ENCODE measurements at places on chromosomes 12 and 14.

- DNase-seq: no peak
These were observed 32.8 kb downstream of the GALC start for GRCh38 chr14:87960013-87960787.

DNA sequence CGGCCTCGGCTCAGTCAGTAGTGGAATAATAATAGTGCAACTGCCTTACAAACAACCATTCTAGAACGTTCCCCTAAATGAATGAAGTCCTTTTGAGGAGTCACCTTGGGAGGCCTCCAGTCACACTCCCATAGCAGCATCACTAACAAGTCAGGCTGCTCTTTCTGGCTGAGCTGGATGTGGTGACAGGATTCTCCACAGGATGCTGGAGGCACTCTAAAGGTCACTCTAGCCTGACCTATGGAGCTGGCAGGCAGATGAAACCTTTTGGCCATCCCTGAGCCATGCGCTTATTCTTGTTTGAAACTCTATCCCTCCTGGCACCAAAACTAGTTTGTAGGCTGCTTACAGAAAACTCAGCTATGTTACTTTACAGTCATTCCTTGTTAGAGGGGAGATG lies 17.9 kb upstream of the TFCP2 start:
- DNase-seq: no peak

DNA sequence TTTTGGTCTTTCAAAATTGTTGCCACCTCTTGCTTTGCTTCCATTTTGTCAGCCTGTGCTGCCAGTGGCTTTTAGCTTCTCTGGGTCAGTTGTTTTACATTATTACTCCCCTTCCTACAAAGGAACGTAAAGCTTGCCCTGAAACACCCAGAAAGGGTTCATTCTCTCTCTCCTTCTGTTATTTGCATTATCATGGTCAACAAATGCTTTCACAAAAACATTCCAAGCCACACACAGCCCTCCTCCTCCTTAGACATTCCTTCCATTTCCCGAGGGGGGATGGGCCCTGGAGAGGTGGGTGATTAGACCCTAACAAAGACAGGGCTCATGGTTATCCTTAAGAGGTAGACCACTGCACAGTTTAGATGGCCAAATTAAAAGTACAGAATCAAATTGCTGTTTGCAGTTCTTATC lies 60.4 kb upstream of the SINHCAF start:
- DNase-seq: no peak

DNA sequence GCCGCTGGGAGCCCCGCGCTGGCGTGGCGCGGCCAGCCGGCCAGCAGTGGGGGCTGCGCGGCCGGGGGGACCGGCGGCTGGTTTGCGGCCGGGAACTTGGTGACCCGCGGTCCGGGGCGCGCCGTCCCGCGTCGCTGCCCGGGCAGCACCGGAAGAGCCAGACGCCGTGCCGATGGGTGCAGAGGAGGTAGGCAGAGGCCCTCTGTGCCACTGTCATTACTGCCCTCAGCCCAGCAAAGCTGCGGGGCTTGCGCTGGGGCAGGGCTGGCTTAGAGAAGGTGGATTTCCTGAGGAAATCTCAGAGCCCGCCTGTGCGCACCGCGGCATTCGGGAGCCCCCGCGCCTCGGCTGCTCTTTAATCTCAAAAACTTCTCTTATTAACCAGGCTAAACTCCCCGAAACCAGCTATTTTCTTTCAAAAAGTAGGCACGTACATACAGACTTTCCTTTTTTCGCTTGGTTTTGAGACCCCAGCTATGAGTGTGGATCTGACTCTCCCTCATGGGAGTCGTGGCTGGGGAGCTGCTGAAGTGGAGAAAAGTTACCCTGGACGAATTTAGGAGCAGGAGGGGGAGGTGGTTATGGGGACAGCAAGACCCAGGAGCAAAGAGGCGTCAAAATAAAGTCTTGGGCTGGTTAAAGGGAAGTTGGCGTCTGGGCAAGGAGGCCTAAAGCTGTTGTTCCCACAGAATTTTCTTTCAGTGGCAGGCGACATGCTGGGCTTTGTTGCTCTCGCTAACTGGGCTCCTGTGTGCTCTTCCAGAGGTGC lies 802 bp downstream of the SUSD6 start:
- DNase-seq: peak; percentile 11

GRCh38 chr14:60720962-60721325 lies 3.2 kb downstream of the SIX4 start:
- no peak for DNase-seq

GRCh38 chr12:77489331-77489970 lies 341.2 kb upstream of the NAV3 start:
- DNase-seq: no peak

DNA sequence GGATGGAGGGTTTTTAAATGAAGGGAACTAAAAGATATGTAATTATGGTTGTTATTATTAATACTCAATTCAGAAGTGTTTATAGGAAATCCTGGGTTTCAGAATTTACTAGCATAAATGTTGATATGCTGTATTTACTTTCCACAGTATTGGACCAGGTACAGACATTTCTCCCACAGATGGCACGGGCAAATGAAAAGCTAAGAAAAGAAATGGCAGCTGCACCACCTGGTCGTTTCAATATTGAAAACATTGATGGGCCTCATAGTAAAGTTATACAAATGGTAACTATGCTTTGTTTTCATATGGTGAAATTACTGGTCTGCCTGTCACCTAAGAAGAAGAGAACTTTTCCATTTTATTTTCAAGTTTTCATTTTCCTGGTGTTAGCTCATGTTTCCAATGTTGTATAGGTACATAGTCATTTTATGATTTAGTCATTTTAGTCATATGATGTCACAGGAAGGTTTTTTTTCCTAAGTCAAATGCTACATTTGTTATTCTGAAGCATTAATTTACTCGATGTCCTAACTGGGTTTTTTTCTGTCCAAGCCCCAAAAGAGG lies 5.5 kb downstream of the NOPCHAP1 start:
- no peak for DNase-seq

DNA sequence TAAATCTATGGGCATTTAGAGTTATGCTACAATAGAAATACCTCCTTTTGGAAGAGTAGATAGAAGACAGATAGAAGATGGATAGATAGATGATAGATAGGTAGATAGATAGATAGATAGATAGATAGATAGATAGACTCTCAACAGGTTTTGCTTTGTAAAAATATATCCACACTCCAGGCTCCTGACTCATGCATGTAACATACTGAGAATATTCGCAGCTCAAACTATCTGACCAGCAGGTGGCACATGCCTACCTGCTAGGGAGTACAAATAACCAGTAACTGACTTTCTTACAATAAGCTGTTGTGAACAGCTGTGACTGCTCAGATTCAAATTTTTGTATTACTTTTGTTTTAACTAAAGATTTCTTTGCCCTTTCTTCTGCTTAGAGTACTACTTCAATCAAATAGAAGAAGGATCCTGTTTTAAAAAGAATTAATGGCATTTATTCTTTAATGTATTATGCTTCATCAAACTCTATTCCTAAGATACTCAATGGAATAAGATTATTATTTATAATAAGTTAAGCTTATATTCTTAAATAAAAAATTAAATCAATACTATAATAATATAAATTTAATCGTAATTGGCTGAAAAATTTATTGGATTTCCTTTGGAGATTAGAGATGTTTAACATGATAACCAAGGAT lies 15.8 kb upstream of the CPNE8 start:
- DNase-seq: peak; percentile 72

DNA sequence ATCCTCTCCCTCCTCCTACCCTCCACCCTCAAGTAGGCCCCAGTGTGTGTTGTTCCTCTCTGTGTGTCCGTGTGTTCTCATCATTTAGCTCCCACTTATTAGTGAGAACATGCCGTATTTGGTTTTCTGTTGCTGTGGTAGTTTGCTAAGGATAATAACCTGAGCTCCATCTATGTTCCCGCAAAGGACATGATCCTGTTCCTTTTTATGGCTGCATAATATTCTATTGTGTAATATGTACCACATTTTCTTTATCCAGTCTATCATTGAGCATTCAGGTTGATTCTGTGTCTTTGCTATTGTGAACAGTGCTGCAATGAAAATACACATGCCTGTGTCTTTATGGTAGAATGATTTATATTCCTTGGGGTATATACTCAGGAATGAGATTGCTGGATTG lies 30.5 kb downstream of the JDP2 start:
- no peak for DNase-seq

- peak; percentile 74 for DNase-seq
These were observed 8.9 kb downstream of the AJUBA start for GRCh38 chr14:22973217-22974032.

DNA sequence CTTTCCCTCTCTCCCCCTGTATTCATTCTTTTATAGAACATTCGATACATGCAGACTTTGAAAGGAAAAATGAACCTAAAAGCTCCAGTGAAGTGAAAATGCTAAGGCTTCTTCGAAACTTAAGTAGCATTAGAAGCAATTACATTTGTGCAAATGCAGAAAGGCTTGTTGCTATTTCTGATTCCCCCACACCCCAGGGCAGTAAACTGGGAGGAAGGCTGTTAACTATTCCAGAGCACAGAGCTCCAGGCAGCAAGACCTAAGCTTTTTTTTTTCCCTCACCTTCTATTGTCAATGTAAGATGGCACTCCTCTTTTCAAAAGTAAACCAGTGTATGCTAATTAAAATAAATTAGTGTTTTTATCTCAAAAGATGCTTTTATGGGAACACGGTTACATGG lies 448.9 kb upstream of the TBX3 start:
- DNase-seq: no peak

GRCh38 chr12:6376870-6377666 lies 1.7 kb upstream of the SCNN1A start:
- no peak for DNase-seq

GRCh38 chr14:61178226-61179060 lies 102.7 kb downstream of the TMEM30B start:
- DNase-seq: peak; percentile 98

DNA sequence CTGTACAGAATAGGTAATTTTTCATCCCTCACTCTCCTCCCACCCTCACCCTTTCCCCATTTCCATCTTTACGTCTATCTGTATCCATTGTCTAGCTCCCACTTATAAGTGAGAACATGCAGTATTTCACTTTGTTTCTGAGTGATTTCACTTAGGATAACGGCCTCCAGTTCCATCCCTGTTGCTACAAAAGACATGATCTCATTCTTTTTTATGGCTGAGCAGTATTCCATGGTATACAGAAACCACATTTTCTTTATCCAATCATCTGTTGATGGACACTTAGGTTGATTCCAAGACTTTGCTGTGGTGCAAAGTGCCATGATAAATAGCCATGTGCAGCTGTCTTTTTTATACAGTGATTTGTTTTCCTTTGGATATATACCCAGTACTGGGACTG lies 16.4 kb downstream of the EEA1 start:
- DNase-seq: no peak

DNA sequence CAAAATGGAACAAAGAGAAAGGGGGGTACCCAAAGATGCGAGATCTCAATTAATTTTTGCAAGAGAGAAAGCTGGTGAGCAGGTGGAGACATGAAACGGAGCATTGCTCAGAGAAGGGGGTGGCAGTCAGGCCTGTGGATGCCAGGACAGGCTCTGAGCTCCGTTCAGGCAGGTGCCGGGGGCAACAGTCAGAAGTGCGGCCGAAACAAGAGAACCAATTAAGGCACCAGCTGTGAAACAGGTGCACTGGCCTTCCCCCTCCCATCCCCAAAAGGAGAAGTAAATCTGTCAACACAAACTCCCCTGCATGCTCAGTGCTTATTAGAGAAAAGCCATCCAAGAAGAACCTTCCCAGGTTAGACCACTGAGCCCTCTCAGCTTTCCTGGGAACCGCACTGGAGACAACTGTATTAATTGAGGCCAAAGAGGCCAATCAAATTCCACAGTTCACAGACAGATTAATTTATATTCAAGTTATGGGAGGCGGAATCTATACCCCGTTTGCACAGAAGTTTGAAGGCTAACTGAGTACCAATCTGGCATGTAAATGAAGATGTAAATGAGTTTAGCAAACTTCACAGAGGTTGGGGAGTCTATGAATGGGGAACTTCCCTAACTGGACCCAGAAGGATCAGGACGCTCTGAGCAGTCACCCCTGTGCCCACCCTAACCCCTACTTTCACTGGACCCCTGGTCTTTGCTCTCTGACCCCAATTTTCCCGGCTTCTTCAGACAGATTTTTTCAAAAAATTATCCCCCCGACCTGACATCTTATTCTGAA lies 20.9 kb downstream of the OAS2 start:
- no peak for DNase-seq

DNA sequence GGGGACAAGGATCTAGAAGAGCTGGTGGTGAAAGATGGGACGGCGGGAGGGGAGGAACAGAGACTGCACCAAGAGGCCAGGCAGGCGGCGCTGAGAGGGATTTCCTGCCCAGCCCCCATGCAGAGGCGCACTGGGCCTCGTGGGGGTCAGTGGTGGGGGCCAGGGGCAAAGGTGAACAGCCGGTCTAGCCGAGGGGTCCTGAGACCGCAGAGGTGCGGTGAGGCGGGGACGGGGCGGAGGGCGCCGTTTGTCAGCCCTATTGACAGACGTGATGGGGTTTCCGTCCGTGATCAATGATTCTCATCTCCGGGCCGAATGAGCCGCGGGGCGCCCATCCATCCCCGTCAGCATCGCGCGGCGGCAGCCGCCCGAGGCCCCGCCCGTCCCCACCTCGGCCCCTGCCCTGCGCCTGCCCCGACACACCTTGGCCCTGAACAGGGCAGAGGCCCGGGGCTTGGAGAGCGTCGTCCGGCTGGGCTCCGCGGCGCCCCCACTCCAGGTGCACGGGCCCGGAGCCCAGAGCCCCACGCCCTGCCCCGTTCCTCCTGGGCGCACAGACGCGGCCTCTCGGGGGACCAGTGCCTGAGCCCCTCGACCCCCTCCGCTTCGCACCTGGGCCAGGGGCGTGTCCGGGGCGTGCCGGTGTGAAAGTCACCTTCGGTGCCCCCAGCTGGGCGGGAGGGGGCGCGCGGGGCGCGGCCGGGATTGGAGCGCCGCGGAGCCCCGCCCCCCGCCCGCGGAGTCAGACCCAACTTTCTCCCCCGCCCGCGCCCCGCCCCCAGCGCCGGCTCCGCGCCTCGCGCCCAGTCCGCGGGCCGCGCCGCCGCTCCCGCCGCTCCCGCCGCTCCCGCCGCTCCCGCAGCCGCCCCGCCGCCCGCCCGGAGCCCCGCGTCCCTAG lies at the start of gene NXPH4:
TSS of gene NXPH4 (plus strand) at position 781 of the 898 bp plus-strand sequence. CDS start 176 bp downstream, outside the sequence.
- DNase-seq: no peak

DNA sequence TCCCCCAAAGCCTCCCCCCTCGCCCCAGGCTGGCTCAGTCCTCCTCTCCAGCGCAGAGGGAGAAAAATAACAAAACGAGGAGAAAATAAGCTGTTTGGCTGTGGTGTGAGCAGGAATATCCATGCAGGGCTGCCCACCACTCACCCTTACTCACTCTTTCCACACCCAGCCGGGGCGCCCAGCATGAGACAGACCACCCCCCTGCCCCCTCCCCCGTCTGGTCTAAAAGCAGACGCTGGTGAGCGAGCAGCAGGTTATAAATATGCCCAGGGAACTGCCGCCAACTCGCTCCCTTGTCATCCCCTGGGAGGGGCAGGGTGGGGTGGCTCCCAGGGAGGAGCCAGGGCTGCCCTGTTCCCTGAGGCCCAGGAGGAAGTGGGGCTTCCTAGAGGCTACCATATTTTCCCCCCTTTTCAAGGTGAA lies 7.4 kb downstream of the WNT1 start:
- no peak for DNase-seq

DNA sequence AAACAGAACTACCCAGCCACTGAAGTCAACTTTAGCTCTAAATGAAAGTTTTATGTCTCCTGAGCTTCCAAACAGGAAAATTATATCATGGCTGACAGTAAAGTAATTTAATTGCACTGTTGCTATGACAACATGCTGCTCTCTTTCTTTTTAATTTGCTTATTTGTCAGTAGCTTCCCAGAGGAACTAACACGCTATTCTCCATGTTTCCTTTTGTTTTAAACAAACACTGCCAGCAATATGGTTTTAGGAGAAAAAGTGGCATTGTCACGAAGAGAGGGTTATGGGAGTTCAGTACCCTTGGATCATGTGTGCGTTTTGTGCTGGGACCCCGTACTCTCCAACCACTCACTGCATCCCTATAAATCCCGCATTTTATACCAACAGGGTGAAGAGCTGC lies 1.9 kb downstream of the FOXN3 start:
- no peak for DNase-seq

Data from fibroblast of mammary gland (primary cell).